ENCODE measurements at places on chromosomes 3 and 15.

DNA sequence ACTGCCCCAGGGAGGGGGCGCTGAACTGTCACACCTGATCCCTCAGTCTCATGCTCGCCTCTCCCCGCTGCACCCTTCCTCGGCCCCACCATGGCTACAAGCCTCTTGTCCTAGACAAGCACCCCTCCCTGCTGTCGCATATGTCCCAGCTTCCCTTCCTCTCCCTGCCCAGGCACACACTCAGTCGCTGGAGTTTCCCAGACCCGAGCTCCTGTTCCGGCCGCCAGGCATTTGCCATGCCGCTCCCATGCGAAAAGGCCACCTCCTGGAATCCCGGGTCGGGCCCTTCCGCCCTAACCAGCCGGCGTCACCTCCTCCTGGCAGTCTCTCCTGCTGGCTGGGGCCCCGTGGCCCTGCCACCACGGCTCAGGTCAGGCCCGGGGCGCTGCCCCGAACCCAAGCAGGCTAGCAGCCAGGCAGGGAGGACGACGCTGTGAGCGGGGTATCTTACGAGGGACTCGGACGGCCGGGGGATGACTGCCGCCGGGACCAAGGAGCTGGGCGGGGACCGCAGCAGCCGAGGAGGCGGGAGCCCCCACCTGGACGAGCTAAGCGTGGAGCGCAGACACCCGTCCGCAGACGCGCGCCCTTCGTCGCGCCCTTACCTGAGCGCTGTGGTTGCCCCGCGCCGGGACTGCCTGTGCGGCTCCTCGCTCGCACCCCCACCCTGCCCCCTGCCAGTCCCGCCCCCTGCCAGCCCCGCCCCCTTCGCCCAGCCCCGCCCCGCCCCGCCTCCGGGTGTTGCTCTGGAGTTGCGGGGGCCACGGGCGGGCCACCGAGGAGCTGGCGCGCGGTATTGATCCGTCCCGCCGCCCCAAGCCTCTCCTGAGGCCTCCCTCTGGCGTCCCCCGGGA is at the start of gene ALS2CL:
TSS of gene ALS2CL (minus strand) at position 642 of the 854 bp plus-strand sequence. CDS start 4,239 bp downstream, outside the sequence.
- DNase-seq = no peak

GRCh38 chr15:70835415-70835814 is 18.5 kb downstream of the LARP6 start:
- DNase-seq = no peak

DNA sequence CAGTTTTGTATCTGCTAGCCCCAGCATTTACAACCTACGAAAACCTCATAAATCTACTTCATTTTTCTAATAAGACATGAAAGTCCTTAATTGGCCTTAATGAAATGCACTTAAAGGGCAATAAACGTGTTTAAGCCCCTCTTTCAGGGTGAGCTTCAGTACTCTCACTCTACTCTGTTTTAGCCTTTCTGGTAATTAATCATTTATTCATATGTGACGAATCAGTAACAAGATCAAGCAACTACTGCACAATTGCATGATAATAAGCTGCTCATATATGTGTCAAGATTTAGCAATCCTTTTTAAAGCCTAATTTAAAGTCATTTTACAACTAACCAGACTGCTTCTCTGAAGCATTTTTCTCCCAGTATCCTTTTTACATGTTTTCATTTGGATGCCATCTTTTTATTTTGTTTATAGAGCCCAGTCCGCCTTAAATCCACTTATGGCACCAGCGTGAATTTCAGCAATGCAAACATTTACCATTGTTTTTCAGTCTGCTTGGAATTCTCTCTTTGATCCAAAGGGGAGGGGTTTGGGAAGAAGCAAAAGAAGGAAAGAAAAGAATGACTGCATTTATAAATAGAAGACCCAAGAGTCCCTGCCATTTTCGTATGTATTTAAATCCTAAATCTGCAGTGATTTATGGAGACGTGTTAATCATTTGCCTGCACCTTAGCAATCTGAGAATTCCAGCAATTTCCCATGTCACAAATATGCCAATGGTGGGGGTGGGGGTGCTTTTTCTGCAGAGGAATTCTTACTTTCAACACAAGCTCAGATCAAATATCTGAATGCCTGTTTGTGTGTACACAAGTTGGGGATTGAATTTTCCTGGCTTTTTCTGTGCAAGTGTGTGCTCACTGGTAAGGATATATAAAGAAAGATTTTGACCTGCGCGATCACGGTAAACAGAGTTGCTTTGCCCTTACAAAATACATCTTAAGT is 230.8 kb upstream of the TBC1D5 start:
- no peak for DNase-seq

GRCh38 chr15:25427861-25428260 is 11.0 kb downstream of the UBE3A start:
- no peak for DNase-seq

GRCh38 chr3:102514241-102514640 is 79.4 kb downstream of the ZPLD1 start:
- DNase-seq = peak; percentile 84

DNA sequence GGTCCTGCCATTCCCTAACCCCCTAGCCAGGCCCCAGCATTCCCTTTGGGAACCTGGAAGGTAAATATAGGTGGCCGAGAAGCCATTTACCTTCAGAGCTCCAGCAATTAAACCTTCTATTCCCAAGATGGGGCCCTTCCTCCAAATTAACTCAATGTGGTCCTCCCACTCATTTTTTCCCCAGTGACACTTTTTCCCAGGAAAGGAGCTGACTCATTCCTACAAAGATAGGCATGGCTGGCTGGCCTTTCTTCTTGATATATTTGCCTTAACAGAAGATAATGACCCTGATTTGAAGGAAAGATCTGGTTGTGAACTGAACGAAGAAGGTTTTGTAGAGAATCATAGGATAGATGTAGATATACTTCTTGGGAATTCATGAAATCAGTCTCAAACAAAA is 279.0 kb upstream of the VEPH1 start:
- no peak for DNase-seq

- DNase-seq = no peak
Measured at GRCh38 chr3:25856902-25857518, 67.1 kb downstream of the OXSM start.

- DNase-seq = no peak
Measured at GRCh38 chr15:63497642-63498467, 6.5 kb upstream of the USP3 start.

DNA sequence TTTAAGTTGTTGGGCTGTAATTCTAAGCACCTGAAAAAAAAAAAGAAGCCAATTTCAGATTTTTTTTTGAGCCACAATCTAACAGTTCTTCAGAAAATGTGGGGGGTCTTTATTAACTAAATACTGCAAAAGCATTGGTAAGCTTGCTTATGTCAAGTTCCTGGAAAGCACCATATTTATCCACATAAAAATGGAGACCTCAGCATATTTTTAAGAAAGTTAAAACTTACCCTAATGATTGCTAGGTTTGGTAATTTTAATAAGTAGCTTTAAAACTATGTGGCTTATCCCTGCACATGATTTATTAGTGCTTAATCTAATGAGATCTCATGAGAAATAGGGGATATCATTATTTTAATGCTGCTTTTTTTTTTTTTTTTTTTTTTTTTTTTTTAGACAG is 156.8 kb downstream of the USP13 start:
- no peak for DNase-seq

- no peak for DNase-seq
Measured at GRCh38 chr3:192844836-192845525, 72.7 kb downstream of the MB21D2 start.

DNA sequence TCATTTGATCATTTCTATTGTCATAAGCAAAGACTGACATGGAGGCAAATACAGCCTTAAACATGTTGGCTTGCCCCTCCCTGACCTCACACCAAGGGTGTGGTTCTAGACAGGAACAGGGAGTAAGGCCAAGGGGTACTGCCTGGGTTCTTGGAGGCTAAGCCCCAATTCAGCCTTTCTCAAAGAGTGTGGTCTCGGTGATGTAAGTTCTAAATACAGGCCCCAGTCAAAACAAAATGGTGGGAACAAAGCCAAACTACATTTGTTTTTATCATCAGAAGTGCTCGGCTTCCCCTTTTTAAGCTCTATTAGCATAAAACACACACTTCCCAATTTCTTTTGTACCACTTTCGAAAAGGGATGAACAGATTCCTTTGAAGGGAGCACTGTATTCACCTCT is 129.5 kb downstream of the ATP8B4 start:
- no peak for DNase-seq

DNA sequence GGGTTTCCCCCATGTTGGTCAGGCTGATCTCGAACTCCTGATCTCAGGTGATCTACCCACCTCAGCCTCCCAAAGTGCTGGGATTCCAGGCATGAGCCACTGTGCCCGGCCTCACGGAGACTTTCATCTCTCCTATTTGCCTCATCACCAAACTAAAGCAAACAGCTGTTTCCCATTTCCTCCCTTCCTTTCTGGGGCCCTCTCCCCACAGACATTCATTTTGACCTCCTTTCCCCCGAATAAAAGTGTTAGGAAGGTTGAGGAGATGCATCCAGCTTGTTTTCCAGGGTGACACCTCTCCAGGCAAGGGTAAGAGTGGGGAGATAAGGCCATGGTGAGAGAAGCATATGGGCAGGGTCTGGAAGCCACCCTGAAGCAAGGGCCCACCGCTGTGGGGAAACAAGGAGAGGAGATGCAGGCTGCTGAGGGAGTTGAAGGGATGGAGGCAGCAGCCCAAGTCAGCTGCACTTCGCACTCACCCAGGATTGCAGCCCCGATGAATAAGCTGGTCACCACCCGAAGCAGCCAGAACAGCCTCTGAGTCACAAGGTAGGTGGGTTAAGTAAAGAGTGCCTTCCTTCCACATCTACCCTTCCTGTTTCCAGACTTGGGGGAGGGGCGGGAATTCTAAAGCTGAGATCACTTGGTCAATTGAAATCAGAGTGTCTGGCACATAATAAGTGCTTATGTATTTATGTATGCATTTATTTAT is 7.7 kb downstream of the DUOXA2 start:
- DNase-seq = no peak

GRCh38 chr3:72696815-72697214 is 151.4 kb downstream of the SHQ1 start:
- DNase-seq = no peak

- DNase-seq = no peak
Measured at GRCh38 chr3:167895684-167896083, 160.2 kb downstream of the SERPINI1 start.

DNA sequence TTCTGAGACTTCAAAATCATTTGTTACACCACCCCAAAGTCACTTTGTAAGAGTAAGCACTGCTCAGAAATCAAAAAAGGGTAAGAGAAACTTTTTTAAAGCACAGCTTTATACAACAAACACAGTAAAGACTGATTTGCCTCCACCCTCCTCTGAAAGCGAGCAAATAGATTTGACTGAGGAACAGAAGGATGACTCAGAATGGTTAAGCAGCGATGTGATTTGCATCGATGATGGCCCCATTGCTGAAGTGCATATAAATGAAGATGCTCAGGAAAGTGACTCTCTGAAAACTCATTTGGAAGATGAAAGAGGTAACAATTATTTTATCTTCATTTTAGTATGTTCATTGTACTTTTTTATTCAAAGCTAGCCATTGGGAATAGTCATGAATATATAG is 32.6 kb downstream of the BLM start:
- DNase-seq = no peak

- no peak for DNase-seq
Measured at GRCh38 chr3:16328124-16328523, 63.1 kb downstream of the OXNAD1 start.

DNA sequence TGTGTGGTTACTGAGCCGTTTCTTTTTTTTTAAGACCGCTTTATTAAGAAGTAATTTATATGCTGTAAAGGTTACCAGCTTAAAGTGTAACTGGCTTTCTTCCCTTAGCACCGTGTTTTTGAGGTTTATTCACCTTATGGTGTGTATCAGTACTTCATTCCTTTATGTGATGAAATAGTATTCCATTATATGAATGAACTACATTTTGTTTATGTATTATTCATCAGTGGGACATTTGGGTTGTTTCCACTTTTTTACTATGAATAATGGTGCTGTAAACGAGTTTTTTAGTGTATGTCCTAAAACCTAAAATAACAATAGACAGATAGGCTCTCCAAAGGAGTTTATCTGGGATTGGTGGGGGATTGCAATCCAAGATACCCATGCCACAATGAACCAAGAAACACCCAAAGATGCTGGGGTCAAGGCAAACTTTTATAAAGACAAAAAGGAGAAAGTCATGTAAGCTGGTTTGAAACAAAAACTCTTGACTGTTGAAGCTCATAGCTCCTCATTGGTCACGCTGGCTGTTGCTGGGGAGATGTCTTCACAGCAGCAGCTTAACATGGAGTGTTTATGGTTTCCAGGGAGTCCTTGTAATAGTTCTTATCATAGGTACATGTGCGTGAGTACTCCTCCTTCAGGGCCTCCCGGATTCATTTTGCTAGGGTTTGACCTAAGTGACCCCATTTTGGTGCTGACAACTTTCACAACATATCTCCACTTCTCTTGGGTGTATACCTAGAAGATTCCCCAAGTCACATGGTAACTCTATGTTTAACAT is 16.0 kb downstream of the TM2D3 start:
- no peak for DNase-seq

DNA sequence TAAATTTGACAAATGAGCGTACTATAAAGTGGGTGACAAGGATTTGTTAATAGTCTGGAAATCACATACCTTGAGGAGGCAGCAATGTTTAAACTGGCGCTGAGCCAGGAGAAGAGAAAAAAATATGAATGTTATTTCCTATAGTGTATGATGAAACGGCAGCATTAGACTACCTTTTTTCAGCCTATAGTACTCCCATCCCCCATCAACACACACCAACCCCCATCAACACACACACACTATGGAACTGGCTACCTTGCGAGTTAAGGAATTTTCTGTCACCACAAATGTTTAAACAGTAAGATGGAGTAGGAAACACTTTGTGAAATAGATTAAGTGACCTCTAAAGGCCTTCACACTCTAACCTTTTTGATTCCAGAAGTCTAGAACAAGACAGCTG is 46.8 kb upstream of the ZCWPW2 start:
- no peak for DNase-seq

DNA sequence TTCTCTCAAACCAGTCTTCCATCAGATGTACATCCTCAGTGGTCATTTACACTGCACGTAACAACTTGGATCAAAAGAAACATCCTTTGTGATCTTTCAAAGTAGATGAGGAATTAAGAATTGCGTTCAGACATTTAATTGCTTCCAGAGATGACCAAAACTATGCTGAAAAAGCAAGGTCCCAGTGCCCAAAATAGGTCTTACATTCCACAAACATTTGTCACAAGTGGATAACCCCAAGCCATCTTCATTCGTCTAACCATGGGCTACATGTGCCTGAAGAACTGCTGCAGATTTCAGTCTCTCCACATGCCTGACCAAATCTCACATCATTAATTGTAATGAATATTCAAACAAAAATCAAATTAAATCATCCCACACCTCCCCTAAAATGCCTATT is 273.6 kb downstream of the SHOX2 start:
- DNase-seq = no peak

- DNase-seq = no peak
Measured at GRCh38 chr15:50798684-50799083, 33.2 kb upstream of the SPPL2A start.

Measured in NCI-H1436 treated with DMSO at 0.1 percent for 48 hours (cell line).